SK-MEL-5 (cell line): ENCODE measurements at places on chromosomes 13 and 19. TPM values are rescaled to one million over a fixed set of nuclear protein-coding genes. Genes with fewer than 3 reads are reported as not detected.

The UBAC2 gene
- total RNA-seq, result 59.5 and 70.2 TPM in 2 replicates

- DNase-seq, result no peak
Observed at GRCh38 chr19:805166-805551, 7.9 kb downstream of the PTBP1 start.

- DNase-seq, result no peak
Observed at GRCh38 chr13:40598569-40598968, 67.9 kb downstream of the FOXO1 start.

GRCh38 chr13:108120302-108120701 is 95.0 kb downstream of the LIG4 start:
- DNase-seq, result no peak

- DNase-seq, result no peak
Observed at GRCh38 chr19:41495589-41495988, 52.6 kb downstream of the ERICH4 start.

- no peak for DNase-seq
Observed at GRCh38 chr13:29716493-29716892, 121.0 kb upstream of the SLC7A1 start.

GRCh38 chr19:3056417-3057088 is 5.7 kb downstream of the TLE5 start:
- no peak for DNase-seq

DNA sequence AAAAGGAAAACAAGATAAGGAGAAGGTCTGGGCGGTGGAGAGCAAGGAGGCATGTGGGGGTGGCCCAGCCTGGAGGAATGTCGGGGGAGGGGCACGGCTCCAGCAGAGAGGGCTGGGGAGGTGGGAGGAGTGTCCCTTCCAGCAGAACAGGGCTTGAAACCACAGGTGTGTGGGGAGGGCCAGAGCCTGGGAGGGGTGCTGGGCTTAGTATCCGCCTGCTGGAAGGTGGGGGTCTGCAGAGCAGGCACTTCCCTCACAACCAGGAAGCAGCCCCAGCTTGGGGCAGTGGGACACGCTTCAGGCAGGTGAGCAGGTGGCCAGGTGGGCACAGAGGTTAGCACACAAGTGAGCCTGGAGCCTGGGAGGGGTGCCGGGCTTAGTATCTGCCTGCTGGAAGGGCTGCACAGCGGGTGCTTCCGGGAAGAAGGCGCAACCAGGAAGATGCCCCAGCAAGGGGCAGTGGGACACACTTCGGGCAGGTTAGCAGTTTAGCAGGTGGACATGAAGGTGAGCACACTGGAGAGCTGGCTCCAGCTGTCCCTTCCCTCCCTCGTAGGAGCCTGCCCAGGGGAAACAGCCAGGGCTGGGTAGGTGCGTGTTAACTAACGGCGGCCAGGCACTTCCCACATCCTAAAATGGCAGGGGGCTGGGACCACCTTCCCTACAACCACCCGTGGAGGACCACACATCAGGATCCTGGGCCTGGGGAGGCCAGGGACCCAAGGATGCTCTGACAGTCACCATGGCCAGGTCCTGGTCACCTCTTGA is 3.0 kb downstream of the GAS6 start:
- DNase-seq, result no peak

- DNase-seq, result no peak
Observed at GRCh38 chr13:78228211-78228610, 309.6 kb upstream of the EDNRB start.

GRCh38 chr19:5617080-5617479 is 5.5 kb downstream of the SAFB2 start:
- DNase-seq, result no peak

GRCh38 chr19:51546107-51546649 is 14.7 kb upstream of the SIGLEC6 start:
- no peak for DNase-seq

DNA sequence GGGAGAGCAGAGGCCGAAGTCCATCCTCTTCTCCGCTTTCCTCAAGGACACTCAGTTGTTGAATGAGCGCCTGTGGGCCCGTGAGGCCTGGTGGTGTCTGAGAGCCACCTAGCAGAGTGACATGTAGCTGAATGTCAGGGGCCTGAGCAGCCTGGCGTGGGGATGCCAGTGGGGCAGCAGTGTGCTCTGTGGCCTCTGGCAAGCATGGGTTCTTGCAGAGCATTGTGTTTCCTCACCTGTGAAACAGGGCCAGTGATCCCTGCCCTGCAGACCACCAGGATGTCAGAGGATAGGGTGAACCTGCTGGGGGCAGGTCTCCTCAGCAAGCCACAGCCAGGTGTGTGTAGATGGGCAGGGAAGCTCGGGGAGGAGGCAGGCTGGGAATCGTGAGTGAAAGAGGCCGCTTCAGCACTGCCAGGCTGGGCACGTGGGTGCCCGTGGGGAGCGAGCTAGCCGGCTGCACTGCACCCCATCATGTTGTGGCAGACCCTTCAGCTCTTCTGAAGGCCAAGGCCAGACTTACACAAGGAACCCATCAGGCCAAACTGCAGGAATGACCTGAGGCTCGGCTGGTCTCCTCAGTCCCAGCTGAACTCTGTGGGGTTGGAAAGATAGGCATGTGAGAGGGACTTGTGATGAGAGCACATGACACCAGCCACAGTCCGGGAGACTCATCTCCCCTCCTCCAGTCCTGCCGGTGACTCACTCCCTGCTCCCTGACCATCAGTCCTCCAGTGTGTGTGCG is 5.0 kb downstream of the PPP1R37 start:
- peak; percentile 97 for DNase-seq

GRCh38 chr19:8515317-8515716 is 1.4 kb upstream of the ZNF414 start:
- DNase-seq, result no peak

GRCh38 chr13:52878831-52879230 is 30.4 kb upstream of the PCDH8 start:
- DNase-seq, result no peak

DNA sequence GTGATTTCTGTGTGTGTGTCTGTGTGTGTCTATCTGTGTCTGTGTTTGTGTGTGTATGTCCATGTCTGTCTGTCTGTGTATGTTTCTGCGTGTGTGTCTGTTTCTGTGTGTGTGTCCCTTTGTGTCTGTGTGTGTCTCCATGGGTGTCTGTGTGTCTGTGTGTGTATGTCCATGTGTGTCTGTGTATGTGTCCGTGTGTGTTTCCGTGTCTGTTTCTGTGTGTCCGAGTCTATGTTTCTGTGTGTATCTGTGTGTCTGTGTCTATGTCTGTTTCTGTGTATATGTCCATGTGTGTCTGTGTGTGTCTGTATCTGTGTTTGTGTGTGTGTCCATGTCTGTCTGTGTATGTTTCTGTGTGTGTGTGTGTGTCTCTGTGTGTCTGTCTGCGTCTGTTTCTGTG is 276.3 kb upstream of the SOX1 start:
- no peak for DNase-seq
